ELR (cell line): ENCODE measurements at places on chromosomes 1 and 21.
A peak's percentile ranks its signal among the peaks of the same experiment; 100 is the strongest.

GRCh38 chr1:93613898-93614297 lies 67.7 kb downstream of the BCAR3 start:
- no peak for DNase-seq

DNA sequence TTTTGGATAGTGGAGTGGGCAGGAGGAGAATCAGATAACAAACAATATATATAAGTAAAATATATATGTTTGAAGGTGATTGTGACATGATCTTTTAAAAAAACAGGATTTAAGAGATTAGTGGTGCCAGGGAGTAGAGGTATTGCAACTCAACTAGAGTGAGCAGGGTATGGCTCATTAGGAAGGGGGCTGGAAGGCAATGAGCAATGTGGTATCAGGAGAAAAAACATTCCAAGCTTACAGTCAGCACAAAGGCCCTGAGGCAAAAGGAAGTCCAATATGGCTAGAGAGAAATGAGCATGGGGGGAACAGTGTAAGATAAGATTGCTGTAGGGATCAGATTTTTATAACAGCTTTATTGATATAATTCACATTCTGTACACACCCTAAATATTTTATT lies 5.3 kb upstream of the GADD45A start:
- DNase-seq = peak; percentile 97

- peak; percentile 62 for DNase-seq
Observed at GRCh38 chr1:32066489-32066873, 6.3 kb upstream of the TMEM39B start.

- no peak for DNase-seq
Observed at GRCh38 chr1:244205171-244205570, 154.1 kb downstream of the ZBTB18 start.

- no peak for DNase-seq
Observed at GRCh38 chr1:41278076-41278475, 36.0 kb upstream of the SCMH1 start.

DNA sequence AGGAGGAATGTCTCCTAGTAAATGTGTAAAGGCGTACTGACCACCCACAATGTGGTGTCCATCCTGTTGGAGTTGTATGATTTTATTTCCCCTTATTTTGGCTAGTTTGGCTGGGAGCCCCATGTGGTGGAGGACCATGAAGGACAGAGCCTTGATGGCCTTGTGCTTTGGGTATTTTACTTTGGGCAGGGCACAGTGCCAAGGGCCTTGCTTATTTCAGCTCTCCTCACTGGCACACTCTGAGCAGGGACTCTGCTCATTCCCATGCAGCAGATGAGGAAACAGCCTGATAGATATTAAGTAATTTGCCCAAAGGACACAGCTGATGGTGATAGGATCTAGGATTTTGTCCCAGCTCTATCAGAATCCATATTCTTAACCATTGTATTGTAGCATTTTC lies 50.2 kb downstream of the SMYD2 start:
- DNase-seq = no peak

GRCh38 chr1:60835649-60836048 lies 246.7 kb upstream of the NFIA start:
- DNase-seq = no peak

DNA sequence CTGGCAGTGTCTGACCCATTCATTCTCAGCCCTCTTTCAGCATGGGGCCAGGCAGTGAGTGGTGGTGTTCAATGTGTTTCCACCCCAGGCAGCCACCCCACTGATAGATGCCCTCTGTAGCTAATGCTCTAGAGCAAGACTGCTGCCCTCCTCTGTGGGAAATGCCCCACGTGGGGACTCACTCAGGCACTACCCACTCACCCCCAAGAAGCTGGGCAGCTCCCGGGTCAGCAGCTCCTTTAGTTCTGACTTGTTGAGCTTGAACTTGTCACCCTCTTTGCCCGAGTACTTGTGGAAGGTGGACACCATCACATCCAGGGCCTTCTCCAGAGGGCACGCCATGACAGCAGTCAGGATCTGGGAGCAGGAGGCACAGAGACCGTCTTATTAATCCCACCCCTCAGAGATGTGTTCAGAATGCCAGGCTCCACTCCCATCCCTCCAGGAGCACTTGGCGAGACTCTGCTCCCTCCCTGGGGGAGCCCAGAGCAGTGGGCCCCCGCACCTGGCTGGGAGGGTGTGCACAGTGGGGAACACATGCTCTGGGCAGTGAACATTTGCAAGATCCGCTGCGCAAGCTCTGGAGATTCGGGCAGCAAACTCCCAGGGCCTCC lies 1.0 kb downstream of the S100A4 start:
- DNase-seq = no peak

DNA sequence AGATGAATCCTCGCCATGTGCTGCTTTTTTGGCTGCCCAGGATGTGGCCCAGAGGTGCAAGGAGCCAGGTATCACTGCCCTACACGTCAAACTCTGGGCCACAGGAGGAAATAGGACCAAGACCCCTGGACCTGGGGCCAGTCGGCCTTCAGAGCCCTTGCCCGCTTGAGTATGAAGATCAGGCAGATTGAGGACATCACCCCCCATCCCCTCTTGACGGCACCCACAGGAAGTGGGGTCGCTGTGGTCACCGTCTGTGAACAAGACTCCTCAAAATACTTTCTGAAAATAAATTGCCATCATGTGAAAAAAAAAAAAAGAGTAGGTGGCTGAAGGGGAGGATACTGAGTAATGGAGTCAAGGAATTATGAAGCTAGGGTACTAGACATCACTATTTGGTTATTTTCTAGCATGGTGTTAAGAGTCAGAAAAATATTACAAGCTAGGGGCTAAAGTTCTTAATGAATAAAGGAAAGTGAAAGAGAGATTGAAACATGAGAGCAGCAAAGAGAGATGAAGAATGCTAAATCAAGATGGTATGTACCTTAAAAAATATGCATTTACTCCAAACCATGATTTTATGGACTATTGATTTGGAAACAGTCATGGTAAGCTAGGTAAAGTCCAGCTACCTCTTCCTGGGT lies 84.9 kb downstream of the CLEC20A start:
- DNase-seq = no peak

DNA sequence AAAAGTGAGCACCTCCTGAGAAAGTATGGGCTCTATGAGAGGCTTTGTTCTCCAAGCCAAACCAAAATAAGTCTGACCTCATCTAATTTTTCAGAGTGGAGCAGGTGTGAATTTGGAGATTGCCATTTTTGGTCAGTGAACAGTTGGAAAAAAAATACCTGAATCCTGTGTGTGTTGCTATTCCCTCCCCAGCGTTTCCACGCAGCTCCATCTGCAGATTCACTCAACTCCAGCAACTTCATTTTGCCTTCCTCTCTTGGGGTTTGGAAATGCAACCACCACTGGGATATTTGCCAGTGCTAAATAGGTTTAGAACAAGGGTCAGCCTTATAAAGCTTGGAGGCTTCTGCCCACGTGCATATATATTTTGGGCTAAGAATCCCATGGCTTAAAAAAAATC lies 11.2 kb downstream of the CASQ2 start:
- no peak for DNase-seq

DNA sequence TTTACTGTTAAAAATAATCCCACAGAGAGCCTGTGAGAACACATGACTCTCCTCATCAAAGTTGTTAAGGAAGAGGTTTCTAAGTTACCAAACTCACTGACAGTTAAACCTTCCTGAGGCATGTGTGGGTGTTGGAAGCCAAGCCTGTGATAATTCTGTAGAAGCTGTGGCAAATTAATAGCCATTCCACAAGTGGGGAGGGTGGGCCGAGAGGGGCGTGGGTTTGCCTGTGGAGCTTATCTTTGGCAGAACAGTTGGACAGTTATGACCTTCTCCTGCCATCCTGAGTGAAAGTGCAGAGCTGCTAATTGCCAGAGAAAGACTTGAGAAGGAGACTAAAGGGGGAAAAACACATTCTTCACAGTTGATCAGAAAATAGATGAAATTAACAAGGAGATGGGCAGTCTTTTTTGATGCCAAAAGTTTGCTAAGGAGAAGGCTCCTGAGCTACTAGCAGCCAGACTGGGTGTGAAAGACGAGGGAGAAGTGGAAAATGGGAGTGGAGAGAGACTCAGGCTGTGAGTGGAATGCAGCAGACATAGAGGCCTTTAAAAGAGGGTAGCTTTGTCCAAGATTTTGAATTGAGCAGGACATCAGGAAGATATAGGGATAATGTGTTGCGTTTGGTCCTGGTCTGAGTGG lies 1.6 kb upstream of the PLA2G2C start:
- no peak for DNase-seq

DNA sequence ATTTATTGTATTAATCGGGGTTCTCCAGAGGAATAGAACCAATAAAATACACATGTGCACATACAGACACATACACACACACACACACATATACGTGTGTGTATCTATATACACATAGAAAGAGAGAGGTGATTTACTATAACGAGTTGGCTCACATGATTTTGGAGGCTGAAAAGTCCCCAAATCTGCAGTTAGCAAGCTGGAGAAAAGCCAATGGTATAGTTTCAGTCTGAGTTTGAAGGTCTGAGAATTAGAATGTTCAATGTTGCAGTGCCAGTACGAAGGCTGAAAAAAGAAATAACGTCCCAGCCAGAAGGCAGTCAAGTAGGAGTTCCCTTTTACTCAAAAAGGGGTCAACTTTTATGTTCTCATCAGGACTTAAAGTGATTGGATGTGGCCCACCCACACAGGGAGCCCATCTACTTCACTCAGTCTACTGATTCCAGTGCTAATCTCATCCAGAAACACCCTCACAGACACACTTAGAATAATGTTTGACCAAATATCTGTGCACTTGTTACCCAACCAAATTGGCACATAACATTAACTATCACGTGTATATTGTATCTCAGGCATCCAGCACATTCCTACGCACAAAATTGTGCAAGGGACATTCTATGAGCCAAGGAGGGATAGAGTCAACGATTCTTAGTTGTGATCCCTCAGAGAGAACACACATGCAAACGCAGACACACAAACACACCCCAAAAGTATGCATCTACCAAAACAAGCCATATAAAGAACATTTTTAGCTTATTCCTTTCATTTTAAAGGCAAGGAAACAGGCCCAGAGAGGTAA lies 195.5 kb upstream of the DUSP10 start:
- DNase-seq = no peak

DNA sequence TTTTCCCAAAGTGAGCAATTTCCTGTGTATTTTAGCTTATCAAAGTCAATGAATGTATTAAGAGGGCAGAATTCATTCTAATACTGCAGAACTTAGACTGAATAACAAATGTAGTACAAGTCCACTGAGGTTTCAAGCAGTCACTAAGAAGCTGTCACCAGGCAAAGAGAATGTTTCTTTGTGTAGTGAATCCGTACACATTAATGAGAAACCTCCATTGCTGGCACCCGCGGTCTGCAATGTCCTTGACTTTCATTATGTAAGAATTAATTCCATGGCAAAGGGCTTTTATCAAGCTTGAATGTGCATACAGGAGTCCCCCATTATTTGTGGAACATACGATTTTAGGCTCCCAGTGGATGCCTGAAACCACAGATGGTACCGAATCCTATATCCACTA lies 719.5 kb upstream of the TMPRSS15 start:
- no peak for DNase-seq

GRCh38 chr1:941588-942383 lies 17.3 kb downstream of the NOC2L start:
- DNase-seq = peak; percentile 78

DNA sequence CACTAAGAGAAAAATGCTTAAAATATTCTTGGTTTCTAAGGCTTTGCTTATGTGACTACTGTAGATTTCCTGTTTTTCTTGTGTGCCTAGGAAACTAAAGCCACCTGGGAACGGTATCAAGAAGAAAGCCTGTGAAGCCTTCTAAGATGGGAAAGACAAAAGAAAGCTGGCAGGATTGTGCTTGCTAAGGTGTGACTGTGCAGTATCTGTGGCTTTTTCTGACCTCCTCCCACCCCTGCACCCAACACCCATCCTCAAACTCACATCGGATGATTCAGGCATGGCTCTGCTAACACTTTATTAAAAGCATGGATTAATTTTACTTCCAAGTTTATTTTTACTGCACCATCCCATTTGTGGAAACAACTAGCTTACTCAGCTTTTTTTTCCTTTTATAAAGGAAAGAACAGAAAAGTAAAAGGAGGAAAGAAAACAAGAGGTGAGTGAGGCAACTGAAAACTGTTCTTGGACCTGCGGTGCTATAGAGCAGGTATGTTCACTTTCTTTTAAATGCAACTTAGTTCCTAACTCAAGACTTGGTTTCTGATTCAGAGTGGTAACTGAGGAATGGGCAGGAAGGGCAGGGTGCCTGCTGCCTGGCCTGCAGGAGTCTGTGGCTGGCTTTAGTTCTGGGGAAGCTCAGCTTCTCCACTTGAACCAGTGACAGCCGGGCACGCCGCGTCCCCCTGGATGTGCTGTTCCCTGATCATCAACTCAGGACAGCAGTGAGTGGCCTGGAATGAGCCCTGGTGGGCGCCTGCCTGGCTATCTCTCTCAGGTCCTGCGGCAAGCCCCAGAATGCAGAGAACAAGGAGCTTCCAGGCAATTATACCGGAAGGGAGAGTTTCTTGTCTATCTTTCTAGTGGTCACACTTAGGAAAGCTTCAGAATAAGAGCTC lies at the start of gene GBP6:
TSS of gene GBP6 (plus strand) at position 422 of the 899 bp plus-strand sequence. CDS start 4,493 bp downstream, outside the sequence.
- no peak for DNase-seq

GRCh38 chr1:75908717-75909152 lies 23.5 kb downstream of the ASB17 start:
- DNase-seq = peak; percentile 76

DNA sequence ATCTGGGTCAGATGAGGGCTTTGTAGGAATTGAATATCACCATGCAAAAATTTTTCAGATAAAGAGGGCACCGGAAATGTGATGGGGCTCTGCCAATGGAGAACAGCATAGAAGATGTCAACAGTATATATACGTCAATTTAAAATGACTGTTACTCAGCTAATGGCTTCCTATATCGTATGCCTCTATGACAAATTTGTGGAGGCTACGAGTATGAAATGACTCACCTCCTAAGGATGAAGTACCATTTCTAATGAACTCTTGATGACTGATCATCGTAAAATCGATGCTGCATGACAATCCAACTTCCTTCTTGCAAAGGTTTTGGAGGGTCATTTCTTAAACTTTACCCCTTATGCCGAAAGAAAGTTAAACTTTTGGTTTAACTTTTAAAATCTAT lies 450.3 kb upstream of the ZP4 start:
- peak; percentile 80 for DNase-seq

DNA sequence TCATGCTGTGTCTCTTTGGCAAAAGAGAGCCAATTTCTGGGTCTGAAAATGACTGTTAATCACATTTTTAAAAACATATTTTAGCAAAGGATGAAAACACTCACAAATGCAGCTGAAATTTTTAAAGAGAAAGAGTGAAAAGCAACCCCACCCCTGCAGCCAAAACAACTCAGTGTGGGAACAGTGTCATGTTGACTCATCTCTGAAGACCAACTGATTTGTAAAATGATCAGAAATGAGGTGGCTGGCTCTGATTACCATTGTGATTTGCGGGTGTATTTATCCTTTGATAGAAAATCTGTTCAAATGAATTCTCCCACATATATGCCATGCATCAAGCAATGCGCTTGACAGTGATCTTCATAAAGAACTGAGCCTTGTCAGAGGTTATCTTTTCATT lies 287.0 kb upstream of the ESRRG start:
- no peak for DNase-seq
